ENCODE measurements at places on chromosomes 4 and X. TPM values are rescaled to one million over a fixed set of nuclear protein-coding genes. Genes with fewer than 3 reads are reported as not detected.

- no peak for DNase-seq
These were observed 1477.7 kb downstream of the RAPGEF2 start for GRCh38 chr4:160580581-160580980.

DNA sequence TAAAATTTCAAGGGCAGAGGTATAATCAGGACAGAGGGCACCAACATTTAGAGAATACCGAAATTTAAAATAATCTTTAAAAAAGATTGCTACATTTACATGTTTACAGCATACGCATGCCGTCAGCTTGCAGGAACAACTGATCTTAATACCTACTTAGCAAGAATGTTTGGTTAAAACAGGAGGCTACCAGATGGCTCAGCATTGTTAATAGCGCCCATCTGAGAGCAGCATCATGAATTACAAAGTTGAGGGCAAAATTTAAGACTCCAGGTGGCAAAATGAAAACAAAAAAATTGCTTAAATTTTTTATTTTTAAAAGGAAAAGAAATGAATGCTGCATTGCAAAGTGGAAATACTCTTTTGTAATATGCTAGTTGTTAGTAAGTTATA, 241.3 kb downstream of the C4orf33 start:
- no peak for DNase-seq

DNA sequence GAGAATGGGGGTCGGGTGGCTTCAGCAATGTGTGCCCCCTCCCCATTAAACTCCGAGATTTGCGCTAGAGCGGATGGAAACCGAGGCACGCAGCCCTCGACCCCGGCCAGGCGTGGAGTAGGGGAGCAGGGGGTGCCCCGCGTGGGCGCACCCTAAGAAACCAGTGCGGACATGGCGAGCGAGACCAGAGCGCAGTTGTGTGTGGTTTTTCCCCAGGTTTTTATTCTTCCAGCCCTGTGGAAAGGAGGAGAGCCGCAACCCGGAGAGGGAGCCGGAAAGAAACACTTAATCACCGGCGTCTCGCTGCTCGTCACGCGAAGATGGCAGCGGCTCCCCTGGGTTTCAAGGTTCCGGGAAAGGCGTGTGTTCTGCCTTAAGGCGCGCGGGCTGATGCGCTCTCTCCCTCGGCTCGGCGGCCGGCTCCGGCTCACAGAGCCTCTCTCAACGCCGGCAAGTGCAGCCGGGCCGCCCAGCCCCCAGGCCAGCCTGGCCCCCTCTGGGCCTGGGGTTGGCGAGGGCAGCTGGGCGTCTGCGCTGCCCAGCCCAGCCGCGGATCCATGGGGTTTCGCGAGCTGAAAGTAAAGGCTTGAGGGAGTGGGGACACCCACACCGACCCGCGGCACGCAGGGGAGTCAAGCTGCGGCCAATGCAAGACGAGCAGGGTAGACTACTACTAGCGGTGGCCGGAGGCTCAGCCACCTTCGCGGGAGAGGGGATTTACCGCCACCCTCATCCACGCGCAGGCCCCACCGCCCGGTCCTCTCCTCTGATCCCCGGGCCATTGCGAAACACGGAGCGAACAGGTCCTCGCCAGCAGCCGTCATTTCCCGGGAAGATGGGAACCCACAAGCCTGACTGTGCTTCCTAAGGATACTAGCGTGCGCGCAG, 74.0 kb upstream of the BCOR start:
- peak; percentile 66 for DNase-seq

GRCh38 chr4:176584031-176584606, 208.6 kb downstream of the VEGFC start:
- DNase-seq: no peak

DNA sequence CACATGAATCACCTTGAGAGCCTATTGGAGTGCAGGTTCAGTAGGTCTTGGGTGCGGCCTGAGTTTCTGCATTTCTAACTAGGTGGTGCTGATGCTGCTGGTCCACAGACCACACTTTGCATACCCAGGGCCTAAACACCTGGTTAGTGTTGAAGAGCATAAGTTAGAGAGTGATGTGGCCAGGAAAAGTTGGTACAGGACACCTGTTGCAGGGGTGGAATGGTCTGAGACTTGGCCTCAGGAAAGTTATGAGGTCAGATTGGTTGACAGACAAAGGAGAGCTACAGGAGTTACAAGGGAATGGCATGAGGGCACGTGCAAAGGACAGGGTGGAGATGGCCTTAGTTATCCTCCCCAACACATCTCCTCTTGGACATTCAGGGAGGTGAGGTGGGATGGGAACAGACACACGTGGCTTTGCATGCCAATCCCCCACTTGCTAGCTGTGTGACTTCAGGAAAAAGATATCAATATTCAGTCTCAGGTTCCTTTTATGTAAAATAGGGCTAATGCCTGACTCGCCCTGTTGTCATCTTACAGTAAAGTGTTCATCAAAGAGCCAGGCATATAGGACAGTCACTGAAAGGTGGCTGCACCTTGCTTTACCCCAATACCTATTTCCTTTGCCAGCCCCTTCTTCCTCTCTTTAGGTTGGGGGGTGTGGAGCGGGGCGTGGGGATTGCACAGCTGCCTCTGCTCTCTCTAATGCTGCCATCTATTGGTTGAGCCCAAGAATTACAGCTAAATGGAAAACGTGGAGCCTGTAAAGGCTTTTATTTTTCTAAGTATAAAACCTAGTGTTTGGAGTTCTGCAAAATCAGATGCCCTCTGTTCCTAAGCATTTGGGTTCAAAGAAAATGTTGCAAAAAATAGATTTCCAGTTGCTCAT, 47.5 kb downstream of the ATG4A start:
- DNase-seq: peak; percentile 5

DNA sequence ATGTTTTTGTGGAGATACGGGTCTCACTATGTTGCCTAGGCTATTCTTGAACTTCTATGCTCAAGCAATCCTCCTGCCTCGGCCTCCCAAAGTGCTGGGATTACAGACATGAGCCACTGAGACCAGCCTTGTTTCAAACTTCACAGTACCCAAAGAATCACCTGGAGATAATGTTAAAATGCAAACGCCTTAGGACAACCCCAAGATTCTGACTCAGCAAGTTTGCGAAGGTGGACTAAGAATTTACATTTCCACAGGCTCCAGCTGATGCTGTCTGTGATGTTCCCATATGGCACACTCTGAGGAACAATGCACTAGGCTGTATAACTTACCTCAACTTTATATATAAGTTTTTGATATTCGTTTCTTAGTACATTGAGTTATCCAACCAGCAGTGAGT, 984 bp upstream of the STATH start:
- DNase-seq: no peak

DNA sequence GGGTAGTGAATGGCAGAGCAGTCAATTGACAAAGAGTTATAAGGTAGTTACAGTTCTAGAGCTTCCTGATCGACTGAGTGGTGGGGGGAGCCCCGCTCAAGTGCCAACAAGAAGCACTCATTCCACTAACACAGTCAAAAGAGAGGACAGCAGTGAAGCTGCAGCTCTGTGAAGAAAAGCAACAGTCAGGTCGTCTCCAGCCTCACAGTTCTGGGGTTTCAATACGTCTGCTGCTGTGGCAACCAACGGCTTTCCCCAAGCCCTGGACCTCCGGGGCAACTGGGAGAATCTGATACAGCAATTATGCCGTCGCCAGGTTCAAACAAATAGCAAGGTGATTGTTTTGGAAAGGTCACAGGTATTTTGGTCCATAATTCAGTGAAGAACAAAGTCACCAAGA, 30.8 kb downstream of the GPM6B start:
- DNase-seq: no peak

DNA sequence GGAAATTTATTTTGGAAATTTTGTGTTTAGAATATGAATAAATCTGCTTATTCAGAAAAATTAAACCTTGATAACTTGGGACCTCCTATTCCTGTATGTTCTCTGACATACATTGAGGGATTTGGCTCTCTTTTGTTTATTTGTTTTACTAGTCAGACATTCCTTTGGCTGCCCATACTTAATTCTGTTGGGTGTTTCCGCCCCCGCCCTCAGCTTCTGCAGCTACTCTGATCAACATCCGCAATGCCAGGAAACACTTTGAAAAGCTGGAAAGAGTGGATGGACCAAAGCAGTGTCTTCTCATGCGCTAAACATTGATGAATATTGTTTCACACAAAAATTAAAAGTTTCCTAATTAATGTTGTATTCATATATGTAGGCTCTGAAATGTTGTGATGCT, 40.5 kb downstream of the RRAGB start:
- no peak for DNase-seq

DNA sequence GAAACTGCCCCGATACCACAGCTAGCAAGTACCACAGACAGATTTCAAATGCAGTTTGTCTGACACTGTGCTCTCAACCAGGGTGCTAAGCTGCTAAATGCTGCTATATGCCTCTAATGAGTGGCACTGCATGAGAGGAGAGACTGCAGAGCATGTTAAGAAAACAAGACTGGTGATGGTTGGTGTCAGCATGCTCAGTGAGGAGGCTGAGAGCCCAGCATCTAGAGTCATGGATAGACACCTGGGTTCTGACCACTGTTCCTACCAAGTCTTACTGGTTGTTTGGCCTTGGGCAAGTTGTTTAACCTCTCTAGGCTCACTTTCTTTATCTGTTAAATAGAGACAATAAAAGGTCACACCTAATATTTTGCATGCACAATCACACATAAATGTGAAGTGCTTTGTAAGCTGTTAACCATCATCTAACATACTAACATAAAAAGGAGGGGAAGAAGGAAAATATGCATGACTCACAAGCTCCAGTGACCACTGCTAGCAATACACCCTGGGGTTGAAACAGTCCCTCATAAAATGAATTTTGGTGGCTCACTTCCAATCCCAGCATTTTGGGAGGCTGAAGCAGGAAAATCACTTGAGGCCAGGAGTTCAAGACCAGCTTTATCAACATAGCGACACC, 20.7 kb downstream of the HHIP start:
- DNase-seq: no peak

DNA sequence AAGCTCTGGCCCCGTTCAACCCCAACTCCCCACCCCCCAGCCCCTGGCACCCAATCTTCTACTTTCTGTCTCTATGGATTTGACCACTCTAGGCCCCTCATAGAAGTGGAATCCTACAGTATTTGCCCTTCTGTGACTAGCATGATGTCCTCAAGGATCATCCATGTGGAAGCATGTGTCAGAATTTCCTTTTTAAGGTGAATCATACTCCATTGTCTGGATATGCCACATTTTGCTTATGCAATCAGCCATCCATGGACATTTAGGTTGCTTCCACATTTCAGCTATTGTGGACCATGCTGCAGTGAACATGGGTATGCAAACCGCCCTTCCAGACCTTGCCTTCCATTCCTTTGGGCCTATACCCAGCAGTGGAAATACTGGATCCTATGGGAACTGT, 15.5 kb downstream of the CCNQ start:
- no peak for DNase-seq

DNA sequence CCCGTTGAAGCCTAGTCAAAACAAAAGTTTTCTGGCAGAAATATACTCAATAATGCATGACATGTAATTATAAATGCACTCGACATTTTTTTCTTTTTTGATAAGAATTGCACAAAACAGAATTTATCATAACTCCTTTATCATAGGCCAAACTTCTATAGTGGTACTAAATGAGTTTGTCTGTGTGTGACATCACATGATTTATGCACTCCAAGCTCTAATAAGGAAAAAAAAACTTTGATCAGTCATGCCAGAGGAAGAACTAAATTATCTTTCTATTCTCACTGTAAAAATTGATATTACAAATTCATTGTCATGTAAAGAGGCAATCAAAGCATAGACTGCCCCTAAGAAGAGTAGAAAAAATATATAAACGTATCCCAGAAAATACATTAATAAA, 112.4 kb upstream of the NOCT start:
- no peak for DNase-seq

The TRO gene
- total RNA-seq: 4.8 TPM

The DKK2 gene
- total RNA-seq: not detected

The SMARCA1 gene
- 0.21 TPM for total RNA-seq

The PACRGL gene
- 11.0 TPM for total RNA-seq

The PNCK gene
- total RNA-seq: 0.71 TPM

The GLRA2 gene
- not detected for total RNA-seq
